ENCODE measurements at places on chromosomes 3 and 15.
A peak's percentile ranks its signal among the peaks of the same experiment; 100 is the strongest.

GRCh38 chr3:130866327-130866726, 27.6 kb upstream of the ATP2C1 start:
- no peak for DNase-seq

DNA sequence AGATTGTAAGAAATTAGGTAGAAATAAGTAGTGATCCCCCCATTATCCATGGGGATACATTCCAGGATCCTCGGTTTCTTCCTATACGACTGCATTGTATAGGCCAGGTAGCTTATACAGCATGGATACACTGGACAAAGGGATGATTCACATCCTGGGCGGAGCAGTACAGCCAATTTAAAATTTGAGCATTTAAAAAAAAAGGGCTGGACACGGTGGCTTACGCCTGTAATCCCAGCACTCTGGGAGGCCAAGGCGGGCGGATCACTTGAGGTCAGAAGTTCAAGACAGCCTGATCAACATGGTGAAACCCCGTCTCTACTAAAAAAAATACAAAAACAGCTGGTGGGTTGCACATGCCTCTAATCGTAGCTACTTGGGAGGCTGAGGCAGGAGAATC, 976 bp upstream of the ARGFX start:
- no peak for DNase-seq

- DNase-seq, result no peak
These were observed 83.4 kb upstream of the MEX3B start for GRCh38 chr15:82129149-82129692.

- no peak for DNase-seq
These were observed 45.3 kb upstream of the MAGEF1 start for GRCh38 chr3:184757022-184757651.

GRCh38 chr15:76033438-76033837, 21.2 kb upstream of the NRG4 start:
- no peak for DNase-seq

DNA sequence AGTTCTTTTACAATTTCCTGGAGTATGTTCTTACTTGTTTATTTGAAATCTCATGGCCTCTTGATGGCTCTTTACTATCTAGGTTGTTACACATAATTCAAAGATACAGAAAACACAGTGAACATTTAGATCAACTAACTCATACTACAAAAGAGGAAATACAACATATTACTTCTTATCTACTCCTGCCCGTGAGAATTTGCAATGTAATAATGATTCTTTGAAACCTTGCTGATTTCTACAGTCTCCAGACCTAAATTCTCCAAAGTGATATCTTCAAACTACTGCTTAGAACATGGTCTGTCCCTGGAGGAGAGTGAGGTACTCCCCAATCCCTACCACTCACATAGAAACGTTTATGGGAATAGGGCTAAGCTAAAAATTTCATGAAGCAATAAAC, 29.9 kb upstream of the GOLGA8B start:
- DNase-seq, result no peak

GRCh38 chr3:44337248-44337785, 1.2 kb upstream of the TCAIM start:
- DNase-seq, result no peak

DNA sequence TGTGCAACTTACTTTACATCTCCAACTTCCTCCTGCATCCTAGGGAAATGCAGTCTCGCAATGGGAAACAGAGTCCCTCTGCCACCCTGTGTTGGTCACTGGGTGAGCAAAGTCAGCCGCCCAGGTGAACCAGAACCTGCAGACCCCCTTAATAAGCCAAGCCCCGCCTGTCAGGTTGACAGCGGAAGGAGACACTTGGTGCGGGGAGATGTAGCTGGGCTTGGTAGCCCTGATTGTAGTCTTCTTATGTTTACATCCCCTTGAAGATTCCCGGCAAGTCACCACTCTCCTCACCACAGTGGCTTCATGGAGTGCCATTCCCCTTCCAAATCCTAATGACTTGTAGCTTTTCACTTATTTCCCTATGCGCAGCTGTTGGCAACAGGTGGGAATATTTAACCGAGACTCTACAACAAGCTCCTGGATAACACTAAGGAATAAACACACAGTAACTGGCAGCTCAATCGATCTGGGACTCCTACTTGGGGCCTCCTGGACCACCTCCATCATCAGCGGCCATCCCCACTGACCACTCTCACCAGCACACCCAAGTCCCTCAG, 17.7 kb upstream of the CLSTN2 start:
- no peak for DNase-seq

GRCh38 chr3:194766845-194767244, 81.2 kb downstream of the FAM43A start:
- DNase-seq, result no peak

- no peak for DNase-seq
These were observed 562.3 kb downstream of the PDCD6IP start for GRCh38 chr3:34360713-34361112.

GRCh38 chr3:18097473-18097872, 327.7 kb downstream of the SATB1 start:
- DNase-seq, result no peak

- no peak for DNase-seq
These were observed 113.1 kb downstream of the ABI3BP start for GRCh38 chr3:100880072-100880471.

DNA sequence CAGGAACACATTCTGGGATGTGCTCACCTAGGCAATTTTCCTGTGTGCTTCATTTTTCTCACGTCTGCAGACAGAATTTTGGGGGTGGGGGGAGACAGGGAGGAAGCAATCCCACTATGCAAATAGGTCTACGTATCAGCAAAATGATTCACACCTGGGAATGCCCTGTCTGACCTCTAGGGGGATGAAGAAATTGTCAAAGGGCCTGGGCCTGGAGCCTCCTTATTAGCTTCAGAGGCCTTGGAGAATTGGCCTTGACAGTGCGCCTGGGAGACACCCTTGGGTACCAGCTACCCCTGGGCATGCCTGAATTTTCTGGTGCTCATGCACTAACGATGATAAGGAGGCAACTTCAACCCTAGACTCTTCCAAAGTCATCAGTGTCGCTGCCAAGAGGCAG, 207.5 kb downstream of the CADPS start:
- no peak for DNase-seq

DNA sequence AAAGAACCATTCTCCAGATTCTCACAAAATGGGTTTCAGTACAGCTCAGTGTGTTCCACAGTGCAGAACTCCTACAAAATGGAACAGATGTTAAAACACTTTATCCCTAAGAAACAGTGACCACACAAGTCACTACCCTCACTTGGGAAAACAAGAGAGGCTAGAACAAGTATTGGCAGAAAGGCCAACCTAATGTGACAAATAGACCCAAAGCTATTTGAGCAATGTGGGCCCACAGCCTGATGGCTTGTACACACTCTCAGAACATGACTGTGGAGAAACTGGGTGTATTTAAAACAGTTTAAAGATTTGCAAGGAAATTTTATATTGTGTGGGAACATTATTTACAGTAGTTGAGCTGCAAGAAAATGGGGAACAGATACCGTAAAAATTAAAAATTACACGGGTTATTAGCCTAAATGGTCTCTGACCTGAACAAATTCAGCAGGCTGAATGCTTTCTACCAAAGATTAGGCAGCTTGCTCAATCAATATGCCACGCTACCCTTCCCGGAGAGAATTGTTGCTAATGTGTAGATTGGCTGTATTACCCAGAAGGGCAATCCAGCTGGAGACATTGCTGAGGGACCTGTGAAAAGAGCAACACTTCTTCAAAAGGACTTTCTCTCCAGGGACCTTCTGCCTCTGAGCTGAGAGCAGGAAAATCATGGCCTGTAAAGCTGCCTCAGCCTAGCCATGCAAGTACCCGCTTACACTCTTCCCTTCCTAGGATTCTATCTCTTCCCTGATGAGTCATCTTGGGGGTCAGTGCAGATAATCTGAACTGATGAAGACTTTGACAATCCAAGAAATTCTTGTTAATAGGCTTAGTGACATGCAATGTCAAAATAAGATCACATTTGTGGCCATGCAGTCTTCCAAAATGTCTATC, 97.1 kb downstream of the STRIT1 start:
- DNase-seq, result no peak

- no peak for DNase-seq
These were observed 30.2 kb downstream of the CSPG4 start for GRCh38 chr15:75682181-75683135.

DNA sequence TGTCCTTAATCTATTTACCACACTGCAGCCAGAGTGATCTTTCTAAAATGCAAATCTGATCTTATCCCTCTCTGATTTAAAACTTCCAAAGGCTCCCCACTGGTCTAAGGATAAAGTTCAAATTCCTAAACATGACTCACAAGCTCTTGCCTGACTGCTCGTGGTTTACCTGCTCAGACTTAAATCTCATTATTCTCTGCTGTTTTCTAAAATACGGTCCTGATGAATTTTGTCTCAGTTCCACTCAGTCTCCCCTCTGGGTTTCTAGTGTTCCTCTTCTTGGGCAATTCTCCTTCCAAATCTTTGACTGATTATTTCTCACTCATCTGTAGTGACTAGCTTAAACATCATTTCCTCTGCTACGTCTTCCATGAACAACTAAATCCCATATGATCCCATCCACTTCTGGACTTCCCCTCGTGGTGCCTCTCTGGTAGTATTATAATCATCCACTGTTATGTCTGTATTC, 108.3 kb downstream of the P3H2 start:
- DNase-seq, result peak; percentile 87

DNA sequence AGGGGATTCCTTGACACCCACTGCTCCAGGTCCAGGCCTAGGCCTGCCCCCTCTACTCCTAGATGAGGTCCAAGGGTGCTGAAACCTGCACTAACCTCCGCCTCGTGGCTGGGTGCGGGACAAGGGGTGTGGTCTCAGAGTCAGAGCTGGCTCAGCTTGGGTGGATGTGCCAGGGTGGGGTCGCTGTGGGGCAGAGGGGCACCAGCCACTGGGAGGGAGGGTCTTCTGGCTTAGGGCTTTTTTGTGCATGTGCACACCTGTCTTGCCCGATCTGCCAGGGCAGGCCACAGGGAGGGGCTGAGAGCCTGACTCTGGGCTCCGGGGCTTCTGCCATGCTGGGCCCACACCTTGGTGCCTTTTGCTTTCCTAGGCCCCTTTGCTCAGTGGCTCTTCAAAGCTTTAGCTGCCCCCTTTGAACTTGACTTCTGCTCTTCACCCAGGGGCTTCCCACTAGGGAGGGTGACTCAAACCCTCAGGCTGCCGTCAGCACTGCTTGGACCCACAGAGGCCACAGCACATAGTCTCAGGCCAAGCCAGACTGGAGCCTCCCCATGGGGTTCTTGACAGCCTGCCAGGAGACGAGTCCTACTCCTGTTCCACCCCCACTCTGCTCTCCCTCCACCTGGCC, 73.0 kb downstream of the KLF13 start:
- DNase-seq, result no peak

GRCh38 chr3:127925384-127925783, 10.4 kb downstream of the KBTBD12 start:
- no peak for DNase-seq

- DNase-seq, result no peak
These were observed 399.6 kb downstream of the PTPRG start for GRCh38 chr3:61960976-61961375.

DNA sequence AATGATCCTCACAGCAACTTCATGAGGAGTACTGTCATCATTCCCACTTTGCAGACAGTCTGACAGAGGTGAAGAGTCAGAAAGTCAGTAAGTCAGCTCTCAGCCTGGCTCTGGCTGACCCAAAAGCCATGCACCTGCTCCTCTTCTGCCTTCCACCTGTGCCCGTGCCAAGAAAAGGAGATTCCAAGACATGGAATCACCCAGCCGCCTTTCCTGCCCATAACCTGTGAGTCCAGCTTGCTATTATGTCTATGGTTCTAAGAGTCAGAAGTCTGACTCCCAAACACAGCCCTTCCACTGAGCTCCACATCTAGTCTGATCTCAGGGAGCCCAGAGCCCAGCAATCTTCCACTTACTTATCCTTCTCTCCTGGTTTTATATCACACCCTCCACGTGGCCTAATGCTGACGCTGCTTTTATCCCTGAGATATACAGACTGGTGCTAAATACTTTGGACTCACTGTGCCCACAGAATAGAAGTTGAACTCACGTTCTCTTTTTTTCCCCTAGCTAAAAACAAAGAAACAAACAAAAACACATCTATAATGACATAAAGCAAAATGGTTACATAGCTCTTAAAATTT, 66.0 kb downstream of the PLD1 start:
- DNase-seq, result no peak

GRCh38 chr3:109155828-109156227, 19.3 kb downstream of the C3orf85 start:
- DNase-seq, result no peak

DNA sequence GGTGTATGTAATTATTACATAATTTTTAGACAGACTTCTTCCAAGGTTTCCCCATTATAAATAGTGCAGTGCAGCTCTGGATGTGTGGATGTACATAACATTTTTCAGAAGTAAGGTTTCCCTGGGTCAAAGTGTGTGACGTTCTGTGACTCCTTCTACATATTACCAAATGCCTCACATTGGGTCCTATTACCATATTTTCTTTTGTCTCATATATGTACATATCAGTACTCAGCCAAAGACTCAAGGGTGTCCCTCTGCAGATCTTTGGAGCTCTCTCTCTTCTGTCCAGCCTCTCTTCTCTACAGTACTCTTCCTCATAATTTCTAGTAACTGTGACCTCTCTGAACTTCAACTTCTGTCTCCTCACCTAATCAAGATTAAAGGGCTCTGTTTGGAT, 31.3 kb upstream of the PEX5L start:
- DNase-seq, result no peak

GRCh38 chr3:99902091-99902490, 84.4 kb downstream of the CMSS1 start:
- DNase-seq, result peak; percentile 33

DNA sequence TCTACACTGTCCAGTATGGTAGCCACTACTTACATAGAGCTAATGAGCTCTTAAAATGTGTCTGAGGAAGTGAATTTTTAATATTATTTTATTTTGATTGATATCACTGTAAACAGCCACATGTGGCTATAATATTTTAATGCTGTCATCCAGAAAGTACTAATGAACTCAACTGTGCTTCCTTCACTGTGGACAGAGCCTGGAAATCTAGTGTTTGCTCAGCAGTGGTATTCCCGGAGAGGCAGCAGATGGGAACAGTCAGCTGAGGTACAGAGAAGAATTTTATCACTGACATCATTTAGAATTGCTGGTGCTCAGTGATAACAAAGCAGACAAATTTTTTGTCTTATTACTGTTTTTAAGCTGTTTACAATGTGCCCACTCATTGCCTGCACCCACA, 68.7 kb upstream of the ACP3 start:
- DNase-seq, result no peak

DNA sequence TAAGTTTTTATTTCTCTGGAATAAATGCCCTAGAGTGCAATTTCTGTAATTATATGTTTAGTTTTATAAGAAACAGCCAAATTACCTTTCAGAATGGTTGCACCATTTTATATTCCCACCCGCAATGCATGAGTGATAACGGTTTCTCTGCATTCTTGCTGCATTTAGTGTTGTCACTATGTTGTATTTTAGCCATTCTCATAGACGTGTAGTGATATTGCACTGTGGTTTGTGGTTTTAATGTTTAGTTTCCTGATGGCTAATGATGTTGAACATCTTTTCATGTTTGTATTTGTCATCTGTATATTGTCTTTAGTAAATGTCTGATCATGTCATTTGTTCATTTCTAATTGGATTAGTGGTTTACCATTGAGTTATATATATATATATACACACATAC, 73.0 kb upstream of the GOLIM4 start:
- no peak for DNase-seq

All from epithelial cell of proximal tubule (primary cell).